ENCODE measurements at places on chromosomes 3 and 15.

DNA sequence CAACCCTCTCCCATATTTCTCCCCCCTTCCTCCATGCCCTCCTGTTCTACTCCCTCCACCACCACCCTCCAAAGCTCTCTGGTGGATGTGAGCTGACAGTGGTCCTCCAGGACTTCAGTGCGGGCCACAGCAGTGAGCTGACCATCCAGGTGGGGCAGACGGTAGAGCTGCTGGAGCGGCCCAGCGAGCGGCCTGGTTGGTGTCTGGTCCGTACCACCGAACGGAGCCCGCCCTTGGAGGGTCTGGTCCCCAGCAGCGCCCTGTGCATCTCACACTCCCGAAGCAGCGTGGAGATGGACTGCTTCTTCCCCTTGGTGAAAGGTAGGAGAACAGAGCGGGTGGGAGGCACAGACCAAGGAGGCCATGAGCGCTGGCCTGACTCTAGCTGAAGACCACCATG is 167.5 kb upstream of the UMPS start:
- DNase-seq: no peak

DNA sequence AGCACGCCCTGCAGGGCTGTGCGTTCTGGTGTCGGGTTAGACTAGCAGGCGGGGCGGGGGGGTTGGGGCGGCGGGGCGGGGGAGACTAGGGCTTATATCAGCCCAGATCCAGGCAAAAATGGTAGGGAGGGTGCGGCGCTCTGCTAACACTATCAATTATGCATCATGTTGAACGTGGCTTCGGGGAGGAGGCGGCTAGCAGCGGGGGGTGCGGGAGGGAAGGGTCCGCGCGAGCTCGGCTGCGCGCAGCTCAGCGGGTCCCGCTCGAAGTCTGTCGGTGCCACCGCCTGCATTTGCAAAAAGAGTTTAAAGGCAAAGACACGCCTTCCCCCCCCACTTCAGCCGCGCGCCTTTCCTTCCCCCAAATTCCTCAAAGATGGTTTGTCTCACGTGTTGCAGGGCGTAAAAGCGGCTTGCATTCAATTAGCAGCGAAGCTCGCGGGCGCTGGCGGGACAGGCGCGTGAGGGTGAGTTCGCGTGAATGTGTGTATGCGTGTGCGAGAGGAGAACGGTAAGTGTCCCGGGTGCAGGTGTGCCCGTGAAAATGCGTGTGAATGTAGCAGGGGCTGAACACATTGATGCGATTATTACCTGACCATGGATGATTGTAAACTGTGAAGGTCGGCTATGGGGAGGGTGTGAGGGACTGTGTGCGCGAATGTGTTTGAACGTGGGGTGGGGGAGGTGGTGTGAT is at the start of gene ISLR2:
Gene ISLR2 (plus strand): TSS at position 432 of the 694 bp plus-strand sequence. CDS start 2,169 bp downstream, outside the sequence.
- peak; percentile 25 for DNase-seq

GRCh38 chr3:194584866-194585265 is 48.4 kb downstream of the TMEM44 start:
- DNase-seq: no peak

DNA sequence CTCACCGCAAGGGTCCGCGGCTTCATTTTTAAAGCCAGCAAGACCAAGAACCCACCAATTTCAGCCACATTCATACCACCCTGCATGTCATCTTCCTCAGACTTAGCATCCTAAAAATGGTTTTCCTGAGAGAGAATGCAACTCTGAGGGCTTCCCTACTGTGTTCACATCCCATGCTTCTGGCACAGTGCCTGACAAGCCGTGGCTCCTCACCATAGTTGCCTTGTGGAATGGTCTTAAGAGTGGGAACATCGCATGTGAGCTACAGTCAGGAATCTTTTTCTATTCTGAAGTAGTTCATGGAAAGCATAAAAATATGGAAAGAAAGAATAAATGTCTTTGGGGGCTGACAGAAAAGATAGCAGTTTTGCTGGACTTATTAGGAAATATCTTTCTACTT is 120.3 kb downstream of the RAP2B start:
- no peak for DNase-seq

DNA sequence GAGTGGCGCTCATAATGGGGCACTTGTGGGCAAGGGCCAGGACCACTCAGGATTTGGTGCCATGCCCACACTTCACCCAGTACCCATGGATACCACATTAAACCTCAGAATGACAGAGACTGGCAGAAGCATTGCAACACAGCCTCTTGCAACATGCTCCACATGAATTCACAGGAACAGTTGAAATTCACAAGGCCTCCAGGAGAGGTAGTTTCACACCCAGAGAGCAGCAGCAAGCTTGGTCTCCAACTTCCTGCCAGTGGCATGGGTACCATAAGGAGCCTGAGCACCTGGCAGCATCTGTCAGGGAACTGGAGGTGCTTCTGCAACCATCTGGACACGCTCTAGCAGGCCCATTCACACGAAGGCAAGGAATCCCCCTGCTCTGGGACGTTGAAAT is 101.0 kb downstream of the OSBPL10 start:
- no peak for DNase-seq

GRCh38 chr3:107346564-107346963 is 30.7 kb upstream of the CCDC54 start:
- DNase-seq: no peak

- DNase-seq: no peak
Measured at GRCh38 chr3:152200476-152201420, 68.0 kb upstream of the MBNL1 start.

DNA sequence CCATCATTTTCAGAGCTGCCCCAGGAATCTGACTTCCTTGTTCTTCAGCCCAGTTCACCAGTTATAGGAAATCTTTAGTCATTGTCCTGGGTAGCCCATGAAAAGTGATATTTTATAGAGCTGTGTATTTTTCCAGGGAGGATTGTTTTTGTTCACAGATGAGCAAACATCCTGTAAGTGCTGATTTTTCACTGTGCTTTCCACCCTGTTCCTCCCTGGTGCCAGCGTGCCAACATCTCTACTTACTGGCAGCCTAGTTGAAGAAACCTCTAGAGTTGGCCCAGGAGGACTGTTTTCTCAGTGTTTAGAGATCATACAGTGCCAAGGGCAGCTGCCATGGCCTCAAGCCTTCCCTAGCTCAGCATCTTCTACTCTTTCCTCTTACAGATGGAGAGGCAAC is 41.3 kb downstream of the ST6GAL1 start:
- no peak for DNase-seq

GRCh38 chr3:43874290-43874689 is 183.6 kb downstream of the ABHD5 start:
- no peak for DNase-seq

DNA sequence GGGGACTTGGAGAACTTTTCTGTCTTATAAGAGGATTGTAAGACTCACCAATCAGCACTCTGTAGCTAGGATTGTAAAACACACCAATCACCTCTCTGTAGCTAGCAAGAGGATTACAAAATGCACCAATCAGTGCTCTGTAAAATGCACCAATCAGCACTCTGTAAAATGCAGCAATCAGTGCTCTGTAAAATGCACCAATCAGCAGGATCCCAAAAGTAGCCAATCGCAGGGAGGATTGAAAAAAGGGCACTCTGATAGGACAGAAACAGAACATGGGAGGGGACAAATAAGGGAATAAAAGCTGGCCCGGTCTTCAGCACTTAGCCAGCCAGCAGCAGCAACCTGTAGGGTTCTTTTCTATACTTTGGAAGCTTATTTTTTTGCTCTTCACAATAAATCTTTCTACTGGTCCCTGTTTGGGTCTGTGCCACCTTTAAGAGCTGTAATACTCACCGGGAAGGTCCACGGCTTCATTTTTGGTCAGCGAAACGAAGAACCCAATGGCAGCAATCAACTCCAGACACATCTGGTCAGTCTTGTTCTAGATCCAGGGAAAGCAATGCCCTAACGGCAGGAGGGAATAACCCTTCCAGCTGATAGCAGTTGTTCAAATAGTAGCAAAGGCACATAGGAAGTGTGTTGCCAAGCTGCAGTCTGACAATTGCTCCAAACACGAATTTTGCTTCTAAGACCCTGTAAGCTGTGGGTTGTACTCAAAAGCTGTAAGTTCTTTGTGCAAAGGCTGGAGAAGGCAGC is 135.6 kb downstream of the TJP1 start:
- DNase-seq: no peak

GRCh38 chr3:151976211-151977050 is 103.0 kb downstream of the SUCNR1 start:
- no peak for DNase-seq

DNA sequence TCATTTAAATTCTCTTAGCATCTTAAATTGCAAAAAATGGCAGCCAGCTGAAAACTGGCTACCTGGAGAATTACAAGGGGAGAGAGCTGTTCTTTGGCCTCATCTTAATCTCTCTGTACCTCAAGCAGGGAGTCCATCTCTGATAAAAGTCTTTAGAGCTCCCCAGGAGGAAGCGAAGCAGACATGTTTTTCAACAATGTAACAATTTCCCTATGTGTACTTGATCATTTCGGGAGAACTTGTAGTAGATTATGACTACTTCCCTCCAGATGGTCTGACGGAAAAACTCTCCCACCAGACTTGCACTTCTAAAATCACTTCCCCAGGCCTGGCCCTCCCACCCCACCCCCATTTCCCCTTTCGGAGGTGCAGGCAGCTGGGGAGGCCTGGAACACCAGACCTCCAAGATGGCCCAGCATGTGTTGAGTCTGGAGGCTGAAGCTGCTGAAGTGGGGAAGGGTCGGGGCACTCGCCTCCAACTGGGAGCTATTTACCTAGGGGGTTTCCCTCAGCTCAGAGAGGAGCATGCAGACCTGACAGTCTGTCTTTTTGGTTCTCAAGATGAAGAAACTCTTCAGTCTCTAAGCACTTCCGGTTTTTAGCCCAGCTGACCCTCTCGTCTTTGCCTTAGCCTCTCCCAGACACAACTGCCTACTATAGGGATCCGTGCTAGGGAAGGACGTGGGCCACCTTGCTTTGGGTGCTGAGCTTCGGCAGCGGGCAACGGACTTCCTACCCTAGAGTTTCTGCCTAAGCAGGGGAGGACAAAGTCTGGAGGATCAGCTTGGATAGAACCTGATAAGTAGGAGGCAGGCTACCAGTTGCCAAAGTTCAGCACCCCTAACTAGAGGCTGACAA is 164.0 kb upstream of the TBL1XR1 start:
- DNase-seq: no peak

Measured in COR-L47 (cell line).